ENCODE measurements at places on chromosomes 2 and 18.

GRCh38 chr2:159803235-159803962 is 5.4 kb upstream of the CD302 start:
- no peak for DNase-seq

DNA sequence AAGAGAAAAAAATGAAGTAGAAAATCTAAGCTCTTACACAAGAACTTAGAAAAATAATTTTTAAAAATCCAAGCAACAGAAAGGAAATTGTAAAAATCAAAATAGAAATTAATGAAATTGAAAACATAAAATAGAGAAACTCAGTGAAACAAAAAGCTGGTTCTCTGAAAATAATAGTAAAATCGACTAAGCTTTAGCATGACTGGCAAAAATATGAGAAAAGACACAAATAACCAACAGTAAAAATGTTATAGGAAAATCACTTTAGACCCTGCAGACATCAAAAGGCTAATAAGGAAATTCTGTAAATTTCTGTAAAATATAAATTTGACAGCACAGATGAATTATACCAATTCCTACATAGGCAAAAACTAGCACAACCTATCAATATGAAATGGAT is 768.9 kb upstream of the LRRTM1 start:
- DNase-seq, result no peak

GRCh38 chr18:36692921-36693332 is 135.9 kb downstream of the TPGS2 start:
- DNase-seq, result no peak

DNA sequence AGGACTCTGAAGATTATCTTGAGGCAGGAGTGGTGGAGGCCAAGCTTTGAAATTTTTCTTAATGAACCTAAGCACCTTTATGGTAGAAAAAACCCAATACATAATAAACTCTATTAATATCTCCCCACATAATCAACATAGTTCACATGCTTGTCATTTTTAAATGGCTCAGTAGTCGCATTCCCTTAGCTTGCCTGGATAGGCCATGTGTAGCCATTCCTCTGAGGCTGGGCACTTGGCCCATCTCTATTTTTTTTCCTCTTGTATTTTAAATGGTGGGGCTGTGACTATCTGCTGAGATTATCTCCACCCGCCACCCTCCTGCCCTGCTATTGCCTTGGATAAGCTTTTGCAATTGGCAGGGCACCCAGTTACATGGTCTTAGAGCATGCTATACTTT is 143.1 kb downstream of the FHOD3 start:
- no peak for DNase-seq

DNA sequence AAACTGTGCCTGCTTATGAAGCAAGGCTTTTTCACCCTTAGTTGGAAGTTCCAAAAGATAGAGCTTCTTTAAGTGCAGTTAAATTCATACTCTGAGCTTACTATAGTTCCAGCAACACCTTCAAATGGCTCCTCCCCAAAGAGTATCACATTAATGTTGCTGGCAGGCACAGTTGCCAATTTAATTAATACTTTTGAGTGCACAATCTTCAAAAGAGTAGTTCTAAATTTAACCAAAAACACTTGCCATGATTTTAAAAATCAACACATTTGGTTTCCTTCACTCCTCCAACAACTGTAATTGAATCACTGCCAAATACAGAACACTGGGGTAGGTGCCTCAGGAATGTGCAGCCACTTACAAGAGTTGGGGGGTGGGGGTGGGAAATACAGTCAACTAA is 150.6 kb upstream of the UBE2E3 start:
- DNase-seq, result no peak

DNA sequence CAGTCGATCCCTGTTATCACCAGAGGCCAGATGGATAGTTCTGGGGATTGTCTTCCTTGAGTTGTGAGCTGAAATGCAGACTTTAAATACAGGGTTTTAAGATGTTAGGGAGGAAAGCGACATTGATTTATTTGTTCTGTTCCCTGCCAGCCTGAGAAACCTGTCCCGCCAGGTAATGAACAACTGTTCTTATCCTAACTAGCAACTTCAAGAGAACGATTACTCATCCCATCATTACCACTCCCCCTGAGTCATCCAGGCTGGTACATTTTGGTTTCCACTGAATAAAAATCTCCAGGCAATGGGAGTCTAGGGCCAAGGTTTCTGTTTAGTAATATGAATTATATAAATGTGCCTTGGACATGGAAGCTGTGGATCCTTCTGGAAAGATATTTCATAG is 131.2 kb downstream of the LYPD6B start:
- DNase-seq, result no peak

DNA sequence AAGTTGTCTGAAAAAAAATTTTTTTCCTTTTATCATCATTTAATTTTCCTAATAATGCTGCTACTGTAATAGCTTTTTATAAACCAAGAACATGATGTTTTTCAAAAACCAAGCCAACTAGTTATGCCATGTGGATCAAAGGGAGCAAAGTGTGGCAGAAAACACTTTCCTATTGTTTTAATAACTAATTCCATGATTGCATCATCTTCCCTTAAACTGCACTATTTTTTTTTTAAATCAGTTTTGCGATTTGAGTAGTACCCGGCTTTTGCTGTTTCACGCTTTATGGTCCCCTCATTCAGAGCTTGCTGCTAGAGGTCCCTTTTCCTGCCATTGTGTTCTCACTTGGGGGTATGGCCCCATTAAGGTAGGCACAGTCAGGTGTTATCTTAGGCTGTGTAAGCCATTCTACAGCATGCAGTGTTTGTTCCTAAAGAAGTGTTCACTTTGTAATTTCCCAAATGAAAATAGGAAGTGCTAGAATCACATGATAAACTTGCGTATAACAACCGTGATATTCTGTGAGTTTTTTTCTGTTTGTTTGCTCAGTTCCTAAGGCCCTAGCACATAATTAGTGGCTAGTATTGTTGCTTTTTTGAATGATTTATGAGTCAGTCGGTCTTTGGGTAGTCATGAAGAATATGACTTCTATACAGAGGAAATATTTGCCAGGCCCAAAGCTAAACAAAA is 225.8 kb downstream of the PTGR3 start:
- DNase-seq, result no peak

DNA sequence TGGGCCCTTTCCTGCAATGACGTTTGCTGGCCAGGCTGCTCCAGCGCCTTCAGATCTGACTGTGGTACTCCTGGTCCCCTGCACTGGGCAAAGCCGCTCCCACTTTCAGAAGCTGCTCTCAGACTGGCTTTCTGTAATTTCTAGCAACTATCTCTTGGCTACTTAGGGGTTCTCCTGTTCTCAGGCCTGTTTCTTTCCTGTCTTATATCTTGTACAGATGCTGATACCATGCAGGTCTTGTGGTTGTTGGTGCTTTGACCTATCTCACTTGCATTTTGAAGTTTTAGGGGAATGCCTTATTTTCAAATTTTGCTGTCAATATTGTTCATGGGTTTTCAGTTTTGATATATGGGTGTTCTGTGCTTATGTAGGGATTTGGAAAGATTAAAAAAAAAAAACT is 145.8 kb downstream of the CLIP4 start:
- no peak for DNase-seq

GRCh38 chr18:11561293-11561692 is 48.1 kb upstream of the SLC35G4 start:
- DNase-seq, result no peak

DNA sequence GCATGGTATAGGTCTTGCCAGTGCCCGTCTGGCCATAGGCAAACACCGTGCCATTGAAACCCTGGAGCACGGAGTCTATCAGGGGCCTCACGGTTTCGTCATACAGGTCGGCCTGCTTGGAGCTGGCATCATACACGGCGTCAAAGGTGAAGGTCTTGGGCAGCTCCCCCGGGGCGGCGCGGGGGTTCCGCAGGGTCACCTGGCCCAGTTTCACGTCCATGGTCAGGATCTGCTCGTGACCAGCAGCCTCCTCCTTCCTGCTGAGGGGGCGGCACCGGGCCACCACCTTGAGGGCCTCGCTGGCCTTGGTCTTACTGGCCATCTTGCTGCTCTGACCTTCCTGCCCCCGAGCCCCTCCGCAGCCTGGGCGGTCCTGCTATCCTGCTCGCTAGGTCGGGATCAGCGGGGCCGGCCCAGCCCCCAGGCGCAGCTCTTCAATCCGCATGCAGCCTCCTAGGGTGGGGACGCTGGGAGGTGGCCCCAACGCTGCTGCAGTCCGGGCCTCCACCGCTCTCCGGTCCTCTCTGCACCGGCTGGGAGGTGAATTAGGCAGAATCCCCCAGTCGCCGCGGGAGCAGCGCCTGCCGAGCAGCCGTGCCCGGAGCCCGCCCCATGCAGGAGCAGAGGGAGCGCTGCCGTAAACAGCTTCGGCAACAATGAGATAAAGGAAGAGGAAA is 563 bp downstream of the KIF3C start:
- peak; percentile 33 for DNase-seq

GRCh38 chr2:99645960-99646359 is 156.1 kb upstream of the REV1 start:
- no peak for DNase-seq

GRCh38 chr2:48668992-48669391 is 51.3 kb downstream of the GTF2A1L start:
- no peak for DNase-seq

All from GM12892 (cell line).